ENCODE measurements at places on chromosomes 4 and X. TPM values are rescaled to one million over a fixed set of nuclear protein-coding genes. Genes with fewer than 3 reads are reported as not detected.

The HSD17B13 gene
- 1.2 TPM for total RNA-seq

The RNF128 gene
- 13.7 TPM for total RNA-seq

The SPIN4 gene
- total RNA-seq, result 14.7 TPM

The PDK3 gene
- 21.5 TPM for total RNA-seq

The POF1B gene
- total RNA-seq, result 23.4 TPM

DNA sequence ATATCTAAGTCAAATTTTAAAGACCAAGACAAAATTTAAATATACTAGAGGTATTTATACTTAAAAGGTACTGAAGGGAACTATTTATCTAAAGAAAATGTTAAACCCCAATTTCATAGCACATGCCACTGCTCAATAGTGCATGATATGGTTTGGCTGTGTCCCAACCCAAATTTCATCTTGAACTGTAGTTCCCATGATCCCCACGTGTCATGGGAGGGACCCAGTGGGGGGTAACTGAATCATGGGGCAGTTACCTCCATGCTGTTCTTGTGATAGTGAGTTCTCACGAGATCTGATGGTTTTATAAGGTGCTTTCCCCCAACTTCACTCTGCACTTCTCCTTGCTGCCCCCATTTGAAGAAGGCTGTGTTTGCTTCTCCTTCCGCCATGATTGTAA lies 32.3 kb downstream of the MAML3 start:
- no peak for DNase-seq

- no peak for DNase-seq
Observed at GRCh38 chr4:26632916-26633315, 49.0 kb downstream of the TBC1D19 start.

GRCh38 chr4:22574880-22575279 lies 59.0 kb upstream of the ADGRA3 start:
- DNase-seq, result no peak

- DNase-seq, result no peak
Observed at GRCh38 chrX:71301195-71301924, at the start of gene ITGB1BP2. Gene ITGB1BP2, plus strand, starts transcription at chrX:71301750. Its CDS starts 57 bp downstream, at chrX:71301807.
